ENCODE measurements at places on chromosomes 4 and X.

DNA sequence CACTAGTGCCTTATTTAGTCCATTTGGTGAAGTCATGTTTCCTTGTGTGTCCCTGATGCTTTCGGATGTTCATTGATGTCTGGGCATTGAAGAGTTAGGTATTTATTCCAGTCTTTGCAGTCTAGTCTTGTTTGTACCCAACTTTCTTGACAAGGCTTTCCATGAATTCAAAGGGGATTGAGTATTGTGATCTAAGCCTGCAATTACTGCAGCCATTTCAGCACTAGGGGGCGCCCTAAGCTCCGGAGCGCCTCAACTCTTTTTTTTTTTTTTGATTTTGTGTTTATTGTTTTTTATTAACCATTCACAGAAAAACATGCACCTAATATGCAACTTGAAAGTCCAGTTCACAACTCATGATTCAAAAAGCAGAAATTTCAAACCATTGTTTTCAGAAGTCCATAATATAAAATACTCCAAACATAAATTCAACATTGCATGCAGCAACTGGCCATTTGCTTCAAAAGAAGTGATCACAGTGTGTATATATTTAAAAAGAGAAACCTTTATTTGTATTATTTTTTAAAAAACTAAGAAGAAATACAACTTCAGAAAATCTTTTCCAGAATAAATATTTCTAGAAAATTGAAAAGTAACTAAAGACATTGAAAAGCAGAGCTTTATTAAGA lies 59.2 kb downstream of the PTPN13 start:
- no peak for DNase-seq

DNA sequence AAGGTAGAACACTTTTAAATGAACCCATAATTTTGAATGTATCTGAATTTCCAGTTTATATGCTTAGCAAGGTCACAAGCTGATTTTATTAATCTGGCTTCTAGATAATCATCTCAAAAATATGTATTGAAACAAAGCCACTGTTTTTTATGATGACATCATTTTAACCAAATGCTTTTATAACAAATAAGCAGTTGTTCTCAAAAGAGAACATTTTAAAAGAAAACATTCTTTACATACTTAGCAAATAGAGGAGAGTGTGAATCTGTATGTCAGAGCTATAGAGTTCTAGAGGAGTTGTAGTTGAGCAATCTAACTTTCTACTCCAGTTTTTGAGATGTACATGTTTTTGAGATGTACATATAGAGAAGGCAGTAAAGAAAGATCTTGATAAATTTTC lies 42.5 kb downstream of the LAMP2 start:
- DNase-seq: no peak

DNA sequence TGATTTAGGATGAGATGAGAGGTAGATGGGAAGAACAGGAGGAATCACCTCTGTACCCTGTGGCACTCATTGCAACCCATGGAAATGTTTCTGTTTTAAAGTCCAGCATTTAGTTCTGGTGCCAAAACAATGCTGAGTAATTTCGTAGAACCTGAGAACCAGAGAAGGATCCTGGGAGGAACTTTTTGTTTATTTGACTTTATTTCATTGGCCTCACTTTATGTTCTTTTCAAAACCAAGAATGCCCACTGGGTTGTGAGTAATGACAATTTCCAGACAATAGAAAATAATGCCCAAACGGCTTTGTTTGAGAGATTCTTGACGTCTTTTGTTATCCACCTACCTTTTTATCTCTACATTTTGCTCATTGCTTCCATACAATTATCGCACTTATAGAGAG lies 111.3 kb downstream of the SHROOM3 start:
- no peak for DNase-seq

GRCh38 chrX:126027229-126027628 lies 138.9 kb downstream of the DCAF12L2 start:
- no peak for DNase-seq

GRCh38 chrX:47235691-47236103 lies 2.9 kb downstream of the USP11 start:
- DNase-seq: no peak

- no peak for DNase-seq
These were observed 130.5 kb upstream of the SLITRK2 start for GRCh38 chrX:145687146-145687545.

GRCh38 chr4:149370785-149371420 lies 444.7 kb downstream of the IQCM start:
- DNase-seq: no peak

GRCh38 chr4:186900232-186900900 lies 176.7 kb upstream of the FAT1 start:
- no peak for DNase-seq

DNA sequence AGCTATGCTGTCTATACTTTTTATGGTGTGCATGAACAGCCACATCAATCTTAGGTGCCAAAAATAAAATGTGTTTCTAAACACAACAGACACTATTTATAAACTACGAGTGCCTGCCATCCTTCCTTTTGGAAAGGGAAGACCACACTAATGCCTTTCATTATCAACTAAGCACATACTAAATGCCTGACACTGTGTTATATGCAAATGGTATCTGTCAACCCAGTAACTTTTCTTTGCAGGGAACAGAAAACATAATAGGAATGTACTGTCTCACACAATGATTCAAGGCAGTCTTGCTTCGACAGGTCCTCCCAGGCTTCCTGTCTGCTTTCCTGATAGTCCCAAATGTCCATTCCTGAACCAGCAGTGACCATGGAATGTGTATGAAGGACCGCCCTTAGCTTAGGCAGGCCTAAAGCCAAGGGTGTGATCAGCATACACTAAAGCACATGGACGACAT lies 43.8 kb downstream of the ADGRA3 start:
- no peak for DNase-seq

DNA sequence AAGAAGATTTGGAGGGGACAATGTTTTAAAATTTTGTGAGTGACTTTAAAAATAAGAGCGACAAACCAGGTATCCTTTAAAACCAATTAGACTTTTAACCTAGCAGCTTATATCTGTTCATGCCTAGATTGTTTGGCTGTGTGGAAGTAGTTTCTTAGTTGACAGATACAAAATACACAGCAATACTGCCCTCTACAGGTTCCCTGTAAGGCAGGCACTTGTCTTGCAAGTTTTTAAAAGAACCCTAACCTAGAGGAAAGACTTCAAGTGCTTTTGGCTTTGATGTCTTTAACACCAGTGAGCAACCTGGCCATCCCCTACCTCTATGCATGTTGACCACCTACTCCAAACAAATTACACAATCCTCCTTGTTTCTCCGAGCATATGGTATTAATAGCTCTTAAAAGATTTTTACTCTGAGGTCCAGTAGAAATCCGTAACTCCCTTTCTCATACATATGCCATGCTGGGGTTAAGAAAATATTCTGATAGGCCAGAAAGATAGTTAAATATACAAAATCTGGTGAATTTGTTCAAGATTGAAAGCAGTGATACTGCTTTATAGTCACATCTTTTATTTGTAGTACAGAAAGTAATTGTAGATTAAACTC lies 273.0 kb downstream of the ARHGAP24 start:
- DNase-seq: no peak

GRCh38 chr4:171710743-171711142 lies 102.5 kb upstream of the GALNTL6 start:
- no peak for DNase-seq

GRCh38 chr4:3406021-3406420 lies 35.7 kb upstream of the HGFAC start:
- DNase-seq: no peak

DNA sequence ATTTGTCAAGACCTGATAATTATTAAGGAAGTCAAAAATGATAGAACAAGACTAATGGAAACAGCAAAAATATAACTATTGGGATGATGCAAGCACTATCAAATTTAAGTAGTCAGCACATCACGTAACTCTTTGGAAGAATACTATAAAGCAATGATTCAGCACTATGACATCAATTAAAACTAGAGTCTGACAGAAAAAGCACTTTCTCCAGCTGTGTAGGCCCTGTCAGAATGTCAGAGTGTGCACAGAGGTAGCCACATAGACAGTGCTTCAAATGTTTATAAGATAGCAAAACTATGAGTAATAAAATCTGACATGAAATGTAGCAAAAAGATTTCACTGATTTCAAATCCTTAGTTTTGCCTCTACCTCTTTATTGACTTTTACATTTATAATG lies 1226.6 kb upstream of the ADGRL3 start:
- no peak for DNase-seq

DNA sequence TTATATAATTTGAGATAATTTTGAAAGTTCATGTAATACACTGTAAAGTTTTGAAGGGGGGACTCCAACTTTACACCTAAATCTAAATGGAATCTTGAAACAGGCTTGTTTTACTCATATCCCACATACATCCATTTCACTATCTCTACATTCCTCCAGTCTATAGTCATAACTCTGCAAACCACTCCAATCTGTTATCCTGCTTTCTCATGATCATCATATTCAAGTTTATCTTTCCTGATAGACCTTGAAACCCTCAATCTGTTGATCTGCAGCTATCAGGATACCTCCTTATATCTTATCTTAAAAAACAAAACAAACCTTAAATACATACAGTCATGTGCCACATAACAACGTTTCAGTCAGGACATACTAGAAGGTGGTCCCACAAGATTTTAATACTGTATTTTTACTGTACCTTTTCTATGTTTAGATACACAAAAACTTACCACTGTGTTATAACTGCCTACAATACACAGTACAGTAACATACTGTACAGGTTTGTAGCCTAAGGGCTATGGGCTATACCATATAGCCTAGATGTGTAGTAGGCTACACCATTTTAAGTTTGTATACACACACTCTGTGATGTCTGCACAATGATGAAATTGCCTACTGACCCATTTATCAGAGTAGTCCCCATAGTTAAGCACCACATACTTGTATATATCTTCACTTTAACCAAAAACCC lies 14.0 kb downstream of the CHIC2 start:
- DNase-seq: no peak

DNA sequence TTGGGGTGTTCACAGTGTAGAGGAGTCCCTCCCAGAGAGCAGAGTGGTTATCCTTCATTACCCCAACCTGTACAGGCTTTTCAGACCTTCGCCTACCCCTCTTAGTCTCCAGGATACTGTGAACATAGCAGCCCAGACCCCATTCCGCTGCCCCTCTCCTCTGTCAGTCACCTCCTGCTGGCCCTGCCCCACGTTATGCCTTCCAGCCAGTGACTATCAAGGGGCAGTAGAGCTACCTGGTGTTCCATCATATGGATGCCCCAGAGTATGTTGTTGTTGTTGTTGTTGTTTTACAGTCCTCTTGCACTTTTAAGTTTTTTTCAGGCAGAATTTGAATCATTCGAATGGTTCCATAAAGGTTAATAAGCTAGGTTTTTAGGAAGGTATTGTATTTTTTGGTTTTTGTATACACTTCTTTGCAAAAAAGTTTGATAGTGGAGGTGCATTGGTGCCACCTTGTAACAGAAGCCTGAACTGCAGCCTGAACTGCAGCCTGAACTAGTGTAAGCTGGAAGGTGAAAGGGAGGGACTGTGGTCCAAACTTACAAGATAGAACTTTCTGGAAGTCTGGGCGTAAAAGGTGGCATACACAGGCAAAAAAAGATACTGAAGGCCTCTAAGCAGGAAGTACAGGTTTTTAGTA lies 101.4 kb upstream of the RAB40AL start:
- DNase-seq: no peak

DNA sequence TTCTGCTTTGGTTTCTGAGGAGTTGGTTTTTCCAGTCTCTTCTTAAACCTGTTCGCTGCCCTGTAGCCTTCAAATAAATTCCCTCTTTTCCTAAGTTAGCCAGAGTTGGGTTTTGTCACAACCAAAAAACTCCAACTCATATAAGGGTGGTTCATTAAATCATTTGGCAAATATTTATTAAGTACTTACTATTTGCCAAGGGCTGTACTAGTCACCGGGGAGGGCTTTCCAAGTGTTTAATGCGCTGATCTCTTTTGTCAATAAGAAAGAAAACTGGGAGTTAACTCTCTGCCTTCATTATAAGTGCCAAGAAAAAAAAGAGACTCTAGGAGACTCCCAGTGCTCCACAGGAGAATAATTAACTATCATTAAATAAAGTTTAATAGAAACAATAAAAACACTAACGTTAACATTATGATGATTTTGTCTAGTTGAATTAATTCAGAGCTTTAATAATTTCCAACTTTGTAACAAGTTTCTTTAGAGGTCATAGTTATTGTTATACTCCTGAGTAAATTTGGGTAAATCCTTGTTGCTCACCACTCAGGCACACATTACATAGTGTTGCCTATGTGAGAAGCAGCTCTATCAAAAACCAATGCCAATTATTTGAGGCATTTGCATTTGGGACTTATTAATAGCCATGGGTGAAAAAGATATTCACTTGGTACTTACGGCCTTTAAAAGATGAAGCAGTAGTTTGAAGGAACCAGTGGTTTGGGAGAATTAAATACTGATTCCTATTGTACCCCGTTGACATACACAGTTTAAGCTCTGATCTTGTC lies 122.5 kb upstream of the TEX13D start:
- no peak for DNase-seq

DNA sequence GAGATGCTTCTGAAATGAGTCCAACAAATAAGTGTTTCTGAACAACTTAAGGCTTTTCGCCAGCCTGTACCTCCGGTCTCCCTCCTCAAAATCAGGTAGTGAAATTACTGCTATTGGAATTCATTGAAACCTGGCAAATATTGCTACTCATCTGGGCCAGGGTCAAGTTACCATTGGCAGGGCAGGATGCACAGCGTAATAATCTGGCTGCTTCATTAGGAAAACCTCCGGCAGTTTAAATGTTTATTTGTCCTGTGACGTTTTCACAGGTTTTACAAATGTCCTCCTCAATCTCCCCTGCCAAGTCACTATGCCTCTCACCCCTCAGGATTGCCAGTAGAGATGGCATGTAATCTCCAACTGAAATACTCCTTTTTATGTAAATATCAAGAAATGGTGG lies 92.6 kb upstream of the KDR start:
- no peak for DNase-seq

DNA sequence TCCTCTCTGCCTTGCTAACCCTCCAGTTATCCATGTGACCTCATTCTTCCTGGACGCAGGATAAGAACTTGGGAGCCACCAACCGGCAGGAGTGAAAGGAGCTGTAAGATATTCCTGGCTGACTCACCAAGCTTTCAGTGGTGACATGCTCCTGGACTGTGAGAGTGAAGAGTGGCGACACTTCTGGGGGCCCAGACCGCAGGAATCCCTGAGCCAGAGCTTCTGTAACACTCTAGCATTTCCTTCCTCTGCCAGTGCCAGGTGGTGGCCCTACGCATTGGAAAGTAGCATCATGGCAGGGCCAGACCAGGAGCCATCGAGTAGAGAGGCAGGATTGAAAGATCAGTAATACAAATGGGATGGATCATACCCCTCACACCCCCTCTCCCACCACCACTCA lies 474.3 kb downstream of the ACTRT1 start:
- no peak for DNase-seq

GRCh38 chrX:46687619-46688018 lies 71.3 kb downstream of the SLC9A7 start:
- DNase-seq: no peak

GRCh38 chr4:127775843-127776242 lies 6.3 kb upstream of the HSPA4L start:
- DNase-seq: no peak

DNA sequence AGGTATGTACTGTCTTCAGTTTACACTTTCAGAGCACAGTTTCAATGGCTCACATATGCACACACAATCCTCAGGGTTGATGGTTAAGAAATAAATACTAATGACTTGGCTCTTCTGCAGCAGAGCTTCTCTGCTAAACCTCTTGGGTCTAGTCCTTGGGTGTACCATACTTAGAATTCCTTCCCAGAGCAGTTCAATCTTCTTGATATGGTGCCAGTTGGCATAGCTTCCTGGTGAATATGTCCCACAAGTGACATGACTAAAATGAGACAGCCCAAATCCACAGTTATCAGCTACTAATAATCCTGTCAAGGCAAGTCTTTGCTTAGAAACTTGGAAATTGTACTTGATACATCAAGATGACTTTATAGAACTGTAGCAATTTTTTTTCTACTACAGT lies 654.4 kb downstream of the IQCM start:
- no peak for DNase-seq
